ENCODE measurements at places on chromosomes 16 and 17. TPM values are rescaled to one million over a fixed set of nuclear protein-coding genes. Genes with fewer than 3 reads are reported as not detected.

The SULT1A3 gene
- 6.5 TPM for total RNA-seq

GRCh38 chr17:63479495-63480184 is 2.8 kb downstream of the ACE start:
- no peak for DNase-seq

The ZFPM1 gene
- 1.7 TPM for total RNA-seq

- peak; percentile 71 for DNase-seq
Observed at GRCh38 chr16:22123759-22124490, 31.6 kb downstream of the VWA3A start.

The HBZ gene
- total RNA-seq, result not detected

GRCh38 chr17:39231091-39231561 is 5.4 kb upstream of the STAC2 start:
- peak; percentile 61 for DNase-seq

DNA sequence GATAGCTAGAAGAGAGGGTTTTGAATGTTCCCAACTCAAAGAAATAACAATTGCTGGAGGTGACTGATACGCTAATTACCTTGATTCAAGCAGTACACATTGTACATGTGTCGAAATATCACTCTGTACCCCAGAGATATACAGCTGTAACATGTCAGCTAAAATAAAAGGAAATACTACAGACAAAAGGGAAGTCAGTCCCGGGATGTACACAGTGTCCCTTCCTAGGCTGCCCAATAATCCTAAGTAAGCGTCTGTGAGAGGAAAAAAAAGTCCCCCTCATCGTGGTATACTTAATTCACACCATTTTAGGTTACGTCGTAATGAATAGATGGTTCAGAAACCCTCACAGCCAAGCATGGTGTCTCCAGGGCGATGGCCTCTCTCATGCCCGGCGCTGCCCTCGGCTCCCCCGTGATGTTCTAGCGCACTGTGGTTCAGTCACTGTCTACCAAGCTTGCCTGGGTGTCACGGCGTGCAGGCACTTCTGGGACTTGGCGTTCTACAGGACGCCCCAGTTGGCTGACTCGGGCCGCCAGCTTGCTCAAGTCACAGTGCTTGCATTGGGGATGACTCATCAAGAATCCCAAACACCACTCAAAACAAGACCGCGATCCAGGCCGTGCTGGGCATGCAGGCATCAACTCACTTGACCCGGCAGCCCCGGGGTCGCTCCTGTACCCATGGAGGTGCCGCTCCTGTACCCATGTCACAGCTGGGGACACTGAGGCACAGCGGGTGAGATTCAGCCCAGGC is 27.6 kb downstream of the CCDC40 start:
- DNase-seq, result peak; percentile 46

The KRTAP9-2 gene
- total RNA-seq, result not detected

GRCh38 chr16:49127103-49127502 is 154.5 kb downstream of the CBLN1 start:
- no peak for DNase-seq

GRCh38 chr17:43823350-43824084 is 9.4 kb downstream of the MPP3 start:
- DNase-seq, result no peak

The SLC5A10 gene
- not detected for total RNA-seq

The HBA1 gene
- total RNA-seq, result not detected

DNA sequence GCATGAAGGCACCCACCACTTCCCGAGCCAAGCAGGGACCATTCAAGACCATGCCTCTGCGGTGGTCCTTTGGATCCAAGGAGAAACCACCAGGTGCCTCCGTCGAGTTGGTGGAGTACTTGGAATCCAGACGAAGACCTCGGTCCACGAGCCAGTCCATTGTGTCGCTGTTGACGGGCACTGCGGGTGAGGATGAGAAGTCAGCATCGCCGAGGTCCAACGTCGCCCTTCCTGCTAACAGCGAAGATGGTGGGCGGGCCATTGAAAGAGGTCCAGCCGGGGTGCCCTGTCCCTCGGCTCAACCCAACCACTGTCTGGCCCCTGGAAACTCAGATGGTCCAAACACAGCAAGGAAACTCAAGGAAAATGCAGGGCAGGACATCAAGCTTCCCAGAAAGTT is 63.4 kb downstream of the DHRS7C start:
- no peak for DNase-seq

The SCARF1 gene
- total RNA-seq, result 7.6 TPM

The NPIPA3 gene
- 0.70 TPM for total RNA-seq

The MTHFSD gene
- total RNA-seq, result 15.3 TPM

The SPATA32 gene
- total RNA-seq, result 0.24 TPM

GRCh38 chr16:79571065-79571902 is 29.3 kb downstream of the MAF start:
- DNase-seq, result no peak

- DNase-seq, result peak; percentile 22
Observed at GRCh38 chr17:48429156-48429555, 858 bp downstream of the SKAP1 start.

DNA sequence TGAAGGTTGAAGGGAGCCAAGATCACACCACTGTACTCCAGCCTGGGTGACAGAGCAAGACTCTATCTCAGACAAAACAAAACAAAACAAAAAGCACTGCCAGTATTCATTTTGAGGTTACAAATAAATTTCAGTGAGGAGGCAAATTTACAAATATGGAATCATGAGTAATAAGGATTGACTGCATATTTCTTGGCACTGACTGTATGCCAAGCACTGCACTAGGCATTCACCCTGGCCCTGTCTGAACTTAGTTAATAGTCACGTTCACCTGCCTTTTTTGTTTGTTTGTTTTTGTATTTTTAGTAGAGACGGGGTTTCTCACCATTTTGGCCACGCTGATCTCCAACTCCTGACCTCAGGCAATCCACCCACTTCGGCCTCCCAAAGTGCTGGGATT is 5.1 kb downstream of the LDAF1 start:
- no peak for DNase-seq

GRCh38 chr17:47879028-47879585 is 16.9 kb upstream of the SP2 start:
- no peak for DNase-seq

GRCh38 chr16:54266363-54266955 is 20.1 kb downstream of the IRX3 start:
- DNase-seq, result no peak

DNA sequence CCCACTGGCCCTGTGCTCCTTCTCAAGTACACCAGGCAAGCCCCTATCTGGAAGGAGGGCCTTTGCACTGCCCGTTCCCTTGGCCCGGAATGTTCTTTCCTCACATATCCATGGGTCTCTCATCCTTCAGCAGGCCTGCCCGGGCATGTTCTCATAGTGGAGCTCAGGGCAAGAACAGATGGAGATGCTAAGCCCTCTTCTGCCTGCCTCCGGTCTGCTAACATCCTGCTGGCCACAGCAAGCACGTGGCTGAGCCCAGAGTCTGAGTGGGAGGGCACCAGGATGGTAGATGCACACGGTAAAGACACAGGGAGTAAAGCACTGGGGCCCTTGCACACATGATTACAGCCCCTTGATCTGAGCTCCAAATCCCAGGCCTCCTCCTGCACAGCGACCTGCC is 19.8 kb upstream of the ANKRD40CL start:
- no peak for DNase-seq

GRCh38 chr16:51181503-51181811 is 30.4 kb upstream of the SALL1 start:
- DNase-seq, result peak; percentile 51

The PIRT gene
- total RNA-seq, result not detected

- DNase-seq, result no peak
Observed at GRCh38 chr17:48162946-48163506, 55.5 kb downstream of the SNX11 start.

GRCh38 chr17:8475227-8475626 is 39.5 kb downstream of the NDEL1 start:
- DNase-seq, result peak; percentile 8

The TBC1D3C gene
- 0.03 TPM for total RNA-seq

The ASPHD1 gene
- total RNA-seq, result 24.6 TPM

The CHST4 gene
- total RNA-seq, result 6.7 TPM

- no peak for DNase-seq
Observed at GRCh38 chr16:47142486-47142820, 1.3 kb downstream of the NETO2 start.

DNA sequence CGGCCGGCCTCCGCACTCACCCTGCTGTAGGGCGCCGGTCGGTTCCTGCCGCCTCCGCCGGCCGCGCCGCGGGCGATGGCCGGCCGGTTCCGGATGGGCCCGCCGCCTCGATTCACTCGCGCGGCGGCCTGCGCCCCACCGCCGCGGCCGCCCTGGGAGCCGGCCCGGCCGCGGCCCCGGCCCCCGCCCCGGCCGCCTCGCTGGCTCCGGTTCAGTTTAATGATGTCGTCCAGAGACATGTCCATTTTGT is 158 bp downstream of the ALYREF start:
- DNase-seq, result no peak

- no peak for DNase-seq
Observed at GRCh38 chr17:49351572-49352140, 10.4 kb downstream of the ZNF652 start.

GRCh38 chr16:31149894-31150890 is at the start of gene PRSS36:
TSS of gene PRSS36 (minus strand) at chr16:31150066. CDS start at chr16:31150035, 31 bp downstream.
- peak; percentile 50 for DNase-seq

DNA sequence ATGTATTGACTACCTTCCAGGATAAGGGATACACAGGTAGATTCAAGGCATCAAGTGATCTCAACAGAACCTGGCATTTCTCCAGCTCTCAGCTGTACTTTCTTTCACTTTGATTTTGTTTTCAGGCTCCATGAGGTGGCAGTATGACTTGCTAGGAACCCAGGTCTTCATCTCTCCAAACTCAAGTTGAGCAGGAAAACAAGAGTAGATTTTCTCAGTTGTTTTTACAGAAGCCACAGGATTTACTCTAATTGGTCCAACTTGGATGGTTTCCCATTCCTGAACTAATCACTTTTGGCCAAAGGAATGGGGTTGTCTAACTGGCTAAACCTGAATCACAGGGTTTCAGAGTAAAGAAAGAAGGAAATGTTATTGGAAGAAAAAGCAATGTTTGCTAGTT is 146.6 kb downstream of the TRIM37 start:
- peak; percentile 32 for DNase-seq

DNA sequence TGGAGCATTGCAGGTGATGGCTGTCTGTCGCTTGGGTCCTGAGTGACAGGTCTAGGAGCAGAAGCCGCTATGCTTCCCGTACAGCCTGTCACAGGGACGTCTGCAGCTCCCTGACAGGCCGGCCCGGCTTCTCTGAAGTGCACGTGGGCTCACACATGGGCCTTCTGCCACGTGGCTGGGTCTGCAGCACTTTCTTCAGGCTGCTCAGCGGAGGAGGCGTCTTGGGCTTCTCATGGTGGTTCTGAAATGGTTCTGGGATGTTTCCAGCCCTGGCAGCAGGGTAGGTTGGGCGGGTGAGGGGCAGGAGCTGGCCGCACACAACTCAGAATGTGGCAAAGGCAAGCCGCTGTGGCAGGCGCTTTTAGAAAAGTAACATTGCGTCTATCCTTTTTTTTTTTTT is 80.3 kb upstream of the ZNF750 start:
- no peak for DNase-seq

- DNase-seq, result peak; percentile 11
Observed at GRCh38 chr17:69069226-69069750, 8.6 kb upstream of the ABCA9 start.

The SEZ6 gene
- total RNA-seq, result 0.37 TPM

DNA sequence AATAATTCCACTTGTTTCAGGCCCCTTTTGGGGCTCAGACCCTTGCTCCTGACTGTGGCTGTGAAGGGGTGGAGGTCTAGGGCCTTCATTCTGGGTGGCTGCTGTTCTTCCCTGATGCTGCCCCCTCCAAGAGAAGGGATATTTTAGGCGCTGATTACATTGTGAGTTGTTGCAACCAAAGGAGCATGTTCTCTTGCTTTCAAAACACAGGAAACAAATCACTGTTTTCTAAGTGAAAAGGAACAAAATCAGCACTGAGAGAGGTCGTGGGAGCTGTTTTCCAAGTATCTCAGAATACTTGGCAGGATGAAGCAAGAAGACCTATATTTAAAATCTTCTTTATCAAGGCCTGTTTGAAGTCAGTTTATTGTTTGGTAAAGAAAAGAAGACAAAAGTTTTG is 25.3 kb upstream of the SEC14L1 start:
- DNase-seq, result no peak

GRCh38 chr17:41943492-41943891 is 13.1 kb downstream of the ODAD4 start:
- no peak for DNase-seq

The SYCE1L gene
- 7.8 TPM for total RNA-seq

DNA sequence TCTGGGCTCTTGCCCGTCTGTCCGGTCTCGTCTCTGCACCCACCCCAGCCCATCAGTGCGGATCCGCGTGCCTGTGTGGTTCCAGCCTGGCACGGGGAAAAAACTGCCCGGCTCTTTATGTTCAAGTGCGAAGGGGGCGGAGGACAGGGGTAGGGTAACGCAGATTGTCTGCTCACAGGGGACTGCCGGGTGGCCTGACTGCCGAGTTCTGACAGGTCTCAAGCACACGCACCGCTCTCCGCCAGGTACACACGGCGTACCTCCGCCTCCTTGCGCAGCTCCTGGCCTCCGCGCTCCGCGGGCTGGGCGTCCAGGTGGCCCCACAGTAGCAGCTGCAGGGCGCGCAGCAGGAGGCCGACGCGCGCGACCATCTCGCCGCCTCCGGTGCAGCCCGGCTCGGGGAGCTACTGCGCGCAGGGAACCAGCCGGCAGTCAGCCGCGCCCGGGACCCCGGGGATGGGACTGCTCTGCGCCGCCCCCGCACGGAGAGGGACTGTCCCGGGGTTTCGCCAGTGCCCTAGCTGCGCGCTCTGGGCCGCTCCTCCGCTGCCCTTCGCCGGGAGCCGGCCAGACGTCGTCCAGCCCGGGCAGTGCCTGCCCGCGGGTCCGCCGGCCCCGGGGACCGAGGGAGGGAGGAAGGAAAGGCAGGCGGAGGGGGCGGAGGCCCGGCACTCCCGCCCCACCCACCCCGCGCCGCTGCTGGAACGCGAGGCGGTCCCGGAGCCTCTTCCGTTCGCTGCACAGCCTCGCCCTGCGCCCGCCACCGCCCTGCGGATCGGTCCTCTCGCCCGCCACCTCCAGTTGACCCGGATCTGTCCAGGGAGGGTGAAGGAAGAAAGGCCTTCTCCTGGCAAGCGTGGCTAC is at the start of gene MMP28:
Gene MMP28 (minus strand): TSS at position 635 of the 864 bp plus-strand sequence. CDS start 264 bp downstream, at position 371.
- peak; percentile 91 for DNase-seq

The TNS4 gene
- total RNA-seq, result 0.14 TPM

The PMP22 gene
- 5.5 TPM for total RNA-seq

GRCh38 chr17:40539711-40540411 is 25.4 kb downstream of the CCR7 start:
- DNase-seq, result no peak

DNA sequence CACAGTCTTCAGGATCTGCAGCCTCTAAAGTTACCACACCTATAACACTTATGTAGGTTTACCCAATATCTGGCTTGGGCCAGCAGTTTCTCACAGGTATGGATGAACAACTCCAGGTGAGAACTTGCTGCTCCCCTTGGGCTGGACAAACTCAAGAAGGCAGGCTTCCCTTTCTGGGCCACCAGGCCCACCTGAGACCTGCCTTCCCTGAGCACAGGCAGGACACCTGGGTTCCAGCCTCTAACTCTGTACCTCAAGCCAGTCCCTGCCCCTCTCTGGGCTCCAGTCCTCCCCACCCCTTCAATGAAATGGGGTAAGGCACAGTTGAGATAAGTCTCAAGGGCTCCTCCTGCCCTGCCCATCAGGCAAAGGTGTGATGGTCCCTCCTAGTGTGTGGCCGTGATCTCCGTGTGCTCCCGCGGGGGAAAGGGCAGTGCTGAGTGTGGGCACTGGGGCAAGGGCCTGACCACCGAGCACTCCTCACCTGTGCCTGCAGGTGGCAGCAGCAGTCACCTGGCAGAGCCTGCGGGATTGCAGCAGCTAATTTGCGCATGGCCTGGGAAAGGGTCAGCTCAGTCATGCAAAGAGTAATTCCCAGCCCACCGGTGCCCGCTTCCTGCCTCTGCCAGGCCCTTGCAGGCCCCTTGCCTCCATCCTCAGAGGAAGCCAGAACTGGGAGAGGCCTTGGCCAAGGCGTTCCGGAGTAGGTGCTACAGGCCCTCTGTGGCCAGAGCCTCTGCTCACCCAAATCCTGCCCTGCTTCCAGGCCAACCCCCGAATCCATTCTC is 28.2 kb upstream of the ADGRG1 start:
- peak; percentile 90 for DNase-seq

Measured in H7 (cell line).